HCT116 (cell line): ENCODE measurements at places on chromosomes 5 and 9.

- DNase-seq: no peak
Observed at GRCh38 chr9:121819428-121820231, 168.2 kb downstream of the DAB2IP start.

DNA sequence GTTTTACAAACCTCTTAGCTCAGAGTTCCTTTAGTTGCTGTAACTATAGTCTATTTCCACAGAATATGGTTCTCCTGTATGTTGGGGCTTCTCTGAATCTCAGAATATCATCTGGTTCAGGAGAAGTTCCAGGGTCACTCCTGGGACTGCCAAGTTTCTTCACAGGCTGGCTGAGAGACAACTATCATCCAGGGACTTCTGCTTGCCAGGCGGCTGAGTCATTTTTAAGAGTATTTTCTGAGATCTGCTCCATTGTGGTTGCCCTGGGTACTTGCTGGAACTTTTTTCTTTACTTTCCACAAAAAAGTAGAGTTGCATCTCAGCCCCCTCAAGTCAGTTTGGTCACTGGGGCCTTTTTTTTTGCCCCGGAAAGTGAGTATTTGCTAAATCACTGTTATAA is 566.5 kb downstream of the LRRC70 start:
- no peak for DNase-seq

DNA sequence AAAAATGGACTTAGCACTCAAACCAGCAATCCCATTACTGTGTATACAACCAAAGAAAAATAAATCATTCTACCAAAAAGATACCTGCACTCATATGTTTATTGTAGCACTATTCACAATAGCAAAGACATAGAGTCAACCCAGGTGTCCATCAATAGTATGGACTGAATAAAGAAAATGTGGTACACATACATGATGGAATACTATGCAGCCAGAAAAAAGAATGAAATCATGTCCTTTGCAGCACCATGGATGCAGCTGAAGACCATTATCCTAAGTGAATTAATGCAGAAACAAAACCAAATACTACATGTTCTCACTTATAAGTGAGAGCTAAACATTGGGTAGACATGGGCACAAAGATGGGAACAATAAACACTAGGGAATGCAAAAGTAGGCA is 236.8 kb upstream of the POU5F2 start:
- no peak for DNase-seq

DNA sequence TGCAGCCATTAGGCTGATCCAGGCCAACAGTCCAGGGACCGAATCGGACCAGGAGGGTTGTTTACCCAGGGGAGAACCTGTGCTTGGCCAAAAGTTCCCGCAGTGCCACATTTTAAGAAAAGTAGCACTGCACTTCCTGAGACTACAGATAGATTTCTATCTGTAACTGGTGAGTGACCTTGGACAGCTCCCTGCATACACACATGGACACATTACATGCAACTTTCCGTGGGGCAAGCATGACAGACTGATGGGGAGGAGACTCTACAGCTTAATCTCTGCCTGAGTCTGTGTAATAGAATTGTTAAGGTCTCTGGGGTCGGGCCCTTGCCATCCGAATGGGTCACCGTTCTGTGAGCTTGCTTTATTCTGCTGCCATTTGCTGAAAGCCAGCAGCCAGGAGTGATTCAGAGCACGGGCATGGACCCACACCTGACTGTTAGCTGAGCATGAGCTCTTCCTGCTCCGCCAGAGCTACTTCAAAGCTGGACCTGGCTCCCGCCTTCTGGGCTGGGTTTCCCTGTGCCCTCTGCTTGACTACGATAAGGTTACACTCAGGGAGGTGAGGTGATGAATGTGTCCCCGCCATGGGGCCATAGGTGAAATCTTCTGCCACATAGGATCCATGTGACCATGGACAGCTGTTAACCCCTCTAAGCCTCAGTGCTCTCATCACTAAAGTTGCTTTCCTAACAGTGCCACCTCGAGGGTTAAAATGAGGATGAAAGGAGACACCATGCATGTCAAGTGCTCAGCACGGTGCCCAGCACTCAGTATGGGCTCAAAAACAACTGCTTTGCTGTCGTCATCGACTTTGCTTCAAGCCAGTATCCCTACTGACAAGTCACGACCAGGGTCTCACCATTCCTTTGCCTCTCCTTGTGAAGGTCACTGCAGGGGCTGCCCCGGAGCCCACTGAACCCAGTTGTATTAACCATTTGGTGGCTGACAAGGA is 200.0 kb downstream of the MELK start:
- no peak for DNase-seq

GRCh38 chr5:82405161-82405560 is 127.0 kb upstream of the RPS23 start:
- no peak for DNase-seq

DNA sequence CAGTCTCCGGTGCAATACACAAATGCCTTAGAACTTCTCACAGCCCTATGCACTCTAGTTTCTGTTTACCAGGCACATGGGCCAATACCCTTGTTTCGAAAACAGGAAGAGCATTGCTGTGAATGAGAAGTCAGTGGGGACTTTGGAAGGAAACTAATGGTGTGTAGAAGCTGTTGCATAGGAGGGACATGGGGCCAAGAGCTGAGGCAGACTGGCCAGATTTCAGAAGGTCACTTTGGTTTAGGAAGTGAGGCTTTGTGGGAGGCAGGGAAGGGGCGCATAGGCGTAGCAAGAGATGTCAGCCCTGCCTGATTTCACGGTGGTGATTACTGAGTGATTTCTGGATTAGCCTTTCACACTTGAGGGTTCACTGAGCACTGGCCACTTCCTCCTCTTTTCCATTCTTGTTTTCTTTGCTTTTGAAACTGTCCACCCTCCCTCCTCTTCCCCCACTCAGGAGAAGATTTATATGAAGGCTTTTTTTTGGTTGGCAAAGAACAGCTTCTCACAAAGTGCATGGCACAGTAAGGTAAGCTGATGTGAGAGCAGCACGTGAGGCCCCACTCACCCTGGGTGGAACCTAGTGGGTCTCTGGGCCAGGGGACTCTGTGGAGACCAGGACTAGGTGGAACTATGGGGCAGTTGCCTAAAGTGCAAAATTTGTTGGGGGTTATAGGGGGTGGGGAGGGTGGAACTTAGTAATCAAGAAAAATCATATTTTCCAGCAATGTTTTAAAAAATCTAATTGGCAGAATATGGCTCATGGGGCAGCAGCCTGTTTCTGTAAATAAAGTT is 6.1 kb upstream of the TMEM252 start:
- DNase-seq: no peak

GRCh38 chr9:125462861-125463291 is 201.2 kb downstream of the GAPVD1 start:
- no peak for DNase-seq

- no peak for DNase-seq
Observed at GRCh38 chr9:103261951-103262350, 266.8 kb downstream of the CYLC2 start.

- no peak for DNase-seq
Observed at GRCh38 chr5:157547941-157548512, 27.5 kb downstream of the ADAM19 start.

GRCh38 chr5:133245191-133246052 is 193.6 kb downstream of the HSPA4 start:
- DNase-seq: peak; percentile 93
